ENCODE measurements at places on chromosomes 5 and 9. TPM values are rescaled to one million over a fixed set of nuclear protein-coding genes. Genes with fewer than 3 reads are reported as not detected.

NEURL1B gene
- polyA plus RNA-seq: 4.2 TPM

ARID3C gene
- polyA plus RNA-seq: not detected

DNA sequence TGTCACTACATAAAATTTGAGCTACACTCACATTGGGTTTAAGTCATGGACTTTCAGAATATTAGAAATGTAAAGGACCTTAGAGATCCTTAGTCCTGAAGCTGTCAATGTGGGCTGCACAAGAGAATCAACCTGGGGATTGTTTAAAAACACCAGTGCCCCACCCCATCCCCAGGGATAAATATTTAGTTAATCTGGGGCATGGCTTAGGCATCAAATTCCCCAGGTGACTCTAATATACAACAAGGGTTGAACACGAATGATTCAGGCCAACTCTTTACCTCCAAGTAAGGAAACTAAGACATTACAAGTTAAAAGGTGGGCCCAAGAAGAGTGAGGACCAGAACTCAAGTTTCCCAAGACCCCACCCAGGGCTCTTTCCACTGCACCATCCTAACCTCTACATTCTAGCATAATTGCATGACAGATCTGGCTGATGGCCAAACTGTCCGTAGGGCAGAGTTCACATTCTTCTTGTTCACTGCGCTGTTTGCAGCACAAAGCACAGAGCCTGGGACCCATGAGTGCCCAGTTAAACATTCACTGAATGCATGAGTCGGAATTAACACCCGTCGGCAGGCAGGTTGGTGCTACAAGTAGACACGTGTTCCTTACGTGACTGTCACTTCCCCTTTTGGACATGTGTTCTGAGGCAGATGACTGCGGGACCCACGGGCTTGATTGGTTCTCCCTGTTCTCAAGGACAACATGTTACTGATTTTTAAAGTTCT lies 25.2 kb downstream of the CYFIP2 start:
- no peak overlapping the region for H3K27ac ChIP-seq
- no peaks in the 10 kb centered on the region for H3K27me3 ChIP-seq
- peaks cover 18% of the 10 kb centered on the region for H3K36me3 ChIP-seq
- H3K4me1 ChIP-seq: no peaks in the 10 kb centered on the region

GRCh38 chr9:94982211-94982610 lies 255.7 kb downstream of the AOPEP start:
- H3K4me3 ChIP-seq: no peak overlapping the region
- peaks cover 3% of the 10 kb centered on the region for H3K36me3 ChIP-seq
- H3K27ac ChIP-seq: no peak overlapping the region
- DNase-seq: no peak
- H3K27me3 ChIP-seq: no peaks in the 10 kb centered on the region

DNA sequence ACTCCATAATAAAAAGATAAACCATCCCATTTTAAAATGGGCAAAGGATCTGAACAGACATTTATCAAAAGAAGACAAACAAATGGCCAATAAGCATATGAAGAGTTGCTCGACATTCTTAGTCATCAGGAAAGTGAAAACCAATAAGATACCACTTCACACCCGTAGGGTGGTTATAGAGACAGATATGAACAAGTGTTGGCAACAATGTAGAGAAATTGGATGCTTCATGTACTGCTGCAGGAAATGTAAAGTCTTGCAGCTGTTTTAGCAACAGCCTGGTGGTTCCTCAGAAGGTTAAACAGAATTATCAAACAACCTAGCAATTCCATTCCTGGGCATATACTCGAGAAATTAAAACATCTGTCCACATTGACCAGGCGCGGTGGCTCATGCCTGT lies 42.5 kb downstream of the GTF3C4 start:
- no peak overlapping the region for H3K27ac ChIP-seq
- DNase-seq: no peak
- no peaks in the 10 kb centered on the region for H3K4me1 ChIP-seq
- no peaks in the 10 kb centered on the region for H3K36me3 ChIP-seq

SET gene
- 150 TPM for polyA plus RNA-seq

DNA sequence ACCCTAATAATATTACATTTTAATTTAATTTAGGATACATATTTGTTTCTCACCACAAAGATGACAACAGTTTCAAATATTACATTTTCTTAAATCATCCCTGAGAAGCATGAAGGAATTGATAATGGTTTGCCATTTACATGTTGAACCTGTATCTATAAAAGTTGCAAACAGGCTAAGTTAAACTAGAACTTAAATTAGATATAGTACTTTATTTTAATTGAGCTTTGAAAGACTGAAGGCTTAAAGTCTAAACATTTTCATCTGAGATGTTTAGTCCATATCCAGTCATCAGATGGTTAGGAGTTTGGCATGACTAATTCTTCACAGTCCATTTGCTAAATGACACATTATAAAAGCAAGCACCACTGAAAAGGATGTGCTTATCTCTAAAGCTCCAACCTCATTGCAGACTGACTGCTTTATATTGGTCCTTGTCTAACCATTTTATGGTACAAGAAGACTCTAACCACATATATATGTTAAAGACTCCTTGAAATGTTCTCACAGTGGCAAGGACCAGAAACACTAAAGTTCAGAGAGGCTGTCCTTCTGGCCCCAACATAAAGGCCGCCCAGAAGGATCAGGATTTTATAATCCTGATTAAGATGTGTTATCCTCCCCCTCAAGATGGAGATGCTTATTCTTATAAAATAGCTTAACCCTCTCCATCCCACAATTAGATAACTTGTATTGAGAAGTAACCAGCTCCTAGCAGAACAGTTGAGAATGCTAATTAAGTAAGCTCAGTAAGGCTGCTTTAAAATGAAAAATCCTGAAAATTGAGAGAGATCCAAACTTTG lies 25.8 kb downstream of the WNT8A start:
- peaks cover 6% of the 10 kb centered on the region for H3K4me1 ChIP-seq
- H3K36me3 ChIP-seq: no peaks in the 10 kb centered on the region
- no peak overlapping the region for H3K4me3 ChIP-seq
- DNase-seq: no peak

PRLR gene
- polyA plus RNA-seq: 0.92 TPM

DNA sequence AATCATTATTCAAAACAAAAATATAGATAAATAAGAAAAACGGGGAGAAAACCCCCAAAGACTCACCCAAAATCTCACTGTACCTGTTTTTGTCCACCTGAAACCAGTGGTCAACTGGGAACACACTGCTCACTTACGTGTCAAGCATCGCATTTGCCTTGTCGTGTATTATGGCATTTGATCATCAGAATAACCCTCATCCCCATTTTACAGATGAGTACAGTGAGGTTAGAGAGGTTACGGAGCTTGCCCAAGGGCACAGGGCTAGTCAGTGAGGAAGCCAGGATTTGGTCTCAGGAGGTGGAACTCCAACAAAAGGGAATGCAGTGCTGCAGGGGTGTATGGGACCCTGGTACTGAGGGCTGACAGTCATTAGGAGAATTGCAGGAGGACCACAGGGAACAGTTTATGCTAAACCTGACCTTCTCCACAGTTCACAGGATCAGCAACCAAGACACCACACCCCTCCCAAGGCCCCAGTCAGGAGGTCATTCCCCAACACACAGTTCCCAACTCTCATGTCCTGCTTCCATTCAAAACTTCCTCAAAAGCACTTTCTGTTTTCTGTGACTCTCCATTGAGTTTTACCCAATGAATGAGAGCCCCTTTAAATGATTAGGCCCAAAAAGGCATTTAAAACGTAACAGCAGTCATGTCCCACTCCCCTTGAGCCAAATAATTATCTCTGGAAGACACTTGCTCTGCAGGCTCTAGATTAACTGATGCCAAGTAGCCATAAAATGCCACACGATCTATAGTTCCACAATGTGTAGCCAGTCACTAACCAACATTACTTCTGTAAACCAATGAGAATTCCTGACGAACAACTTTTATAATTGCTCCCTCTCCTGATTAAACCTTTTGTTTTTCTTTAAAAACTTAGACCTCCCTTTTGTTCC lies 50.8 kb downstream of the CTSL start:
- no peaks in the 10 kb centered on the region for H3K27me3 ChIP-seq
- H3K27ac ChIP-seq: no peak overlapping the region
- H3K36me3 ChIP-seq: no peaks in the 10 kb centered on the region
- H3K4me3 ChIP-seq: no peak overlapping the region

FLT4 gene
- 1.1 TPM for polyA plus RNA-seq

- peaks cover 9% of the 10 kb centered on the region for H3K36me3 ChIP-seq
- peak; percentile 80 for DNase-seq
- peak overlapping the region; percentile 94 for H3K27ac ChIP-seq
- H3K4me1 ChIP-seq: peaks cover 36% of the 10 kb centered on the region
These were observed 1.2 kb upstream of the NSD1 start for GRCh38 chr5:177132136-177133095.

CCDC171 gene
- 1.2 TPM for polyA plus RNA-seq

GRCh38 chr9:20152151-20152725 lies 363.4 kb upstream of the SLC24A2 start:
- H3K27me3 ChIP-seq: no peaks in the 10 kb centered on the region
- H3K4me1 ChIP-seq: no peaks in the 10 kb centered on the region
- no peak for DNase-seq
- no peaks in the 10 kb centered on the region for H3K36me3 ChIP-seq
- no peak overlapping the region for H3K4me3 ChIP-seq
- H3K27ac ChIP-seq: no peak overlapping the region

DNA sequence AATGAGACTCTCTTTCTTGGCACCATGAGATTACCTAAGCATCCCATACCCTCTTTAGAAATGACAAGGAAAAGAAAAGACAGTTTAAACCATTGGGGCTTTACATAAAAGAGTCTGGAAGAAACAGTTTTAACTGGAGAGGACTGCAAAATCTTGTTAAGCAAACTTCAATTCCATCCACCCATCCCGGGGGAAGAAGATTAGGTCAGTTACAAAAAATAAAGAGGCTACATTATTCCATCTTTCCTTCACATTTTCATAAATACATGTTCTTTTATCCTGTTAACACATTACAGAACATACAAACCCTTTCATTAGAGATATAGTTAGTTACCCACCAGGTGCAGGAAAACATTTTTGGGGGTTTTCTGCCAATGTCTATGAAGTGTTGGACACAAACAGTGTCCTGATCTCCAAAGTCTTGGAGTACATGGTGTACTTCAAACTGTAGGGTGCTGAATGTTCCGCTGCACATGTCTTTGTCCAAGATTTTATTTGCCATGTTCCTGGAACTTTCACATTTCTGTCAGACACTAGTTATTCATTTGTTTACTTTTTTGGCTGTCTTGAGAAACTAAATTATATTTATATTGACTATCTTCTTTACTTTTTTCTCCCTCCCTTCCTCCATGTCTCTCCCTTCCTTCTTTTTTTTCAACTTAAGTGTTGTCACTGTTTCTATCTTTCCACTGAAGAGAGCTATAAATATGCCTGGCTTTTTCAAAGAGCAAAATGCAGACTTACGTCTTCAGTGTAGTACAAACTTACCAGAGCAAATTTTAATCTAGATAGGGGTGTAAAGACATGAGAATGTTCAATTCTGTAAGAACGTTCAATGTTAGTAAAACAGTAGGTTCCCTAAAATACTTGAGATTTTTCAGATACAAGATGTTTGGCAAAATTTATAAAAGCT lies 410.9 kb upstream of the PRR16 start:
- no peak overlapping the region for H3K4me3 ChIP-seq
- no peak overlapping the region for H3K27ac ChIP-seq
- H3K27me3 ChIP-seq: no peaks in the 10 kb centered on the region
- no peaks in the 10 kb centered on the region for H3K4me1 ChIP-seq
- no peak for DNase-seq

DNA sequence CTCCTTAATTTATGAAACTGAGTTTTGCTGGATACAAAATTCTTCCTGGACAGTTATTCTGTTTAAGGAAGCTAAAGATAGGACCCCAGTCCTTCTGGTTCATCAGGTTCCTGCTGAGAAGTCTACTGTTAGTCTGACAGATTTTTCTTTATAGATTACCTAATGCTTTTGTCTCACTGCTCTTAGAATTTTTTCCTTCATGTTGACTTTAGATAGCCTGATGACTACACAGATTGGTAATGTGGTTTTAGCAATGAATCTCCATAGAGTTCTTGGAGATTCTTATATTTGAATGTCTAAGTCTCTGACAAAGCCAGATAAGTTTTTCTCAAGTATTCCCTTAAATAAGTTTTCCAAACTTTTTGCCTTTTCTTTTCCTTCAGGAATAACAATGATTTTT lies 419.7 kb downstream of the CDH10 start:
- H3K27ac ChIP-seq: no peak overlapping the region
- H3K4me3 ChIP-seq: no peak overlapping the region
- no peaks in the 10 kb centered on the region for H3K4me1 ChIP-seq
- no peaks in the 10 kb centered on the region for H3K36me3 ChIP-seq

GRCh38 chr5:172443441-172444109 lies 10.8 kb downstream of the SH3PXD2B start:
- H3K27me3 ChIP-seq: no peaks in the 10 kb centered on the region
- H3K4me1 ChIP-seq: peaks cover 70% of the 10 kb centered on the region
- H3K4me3 ChIP-seq: no peak overlapping the region
- peak overlapping the region; percentile 59 for H3K27ac ChIP-seq
- DNase-seq: peak; percentile 62
